Cardiac atrium fibroblast (primary cell): ENCODE measurements at places on chromosomes 1 and 21. TPM values are rescaled to one million over a fixed set of nuclear protein-coding genes. Genes with fewer than 3 reads are reported as not detected.

The TNNT2 gene
- not detected in 2 replicates for total RNA-seq

The IGFN1 gene
- 0.18 TPM in 1 of 2 replicates, not detected in the other for total RNA-seq

The RNU1-2 gene
- not detected in 2 replicates for total RNA-seq

The LIPI gene
- total RNA-seq, result not detected in 2 replicates

The ANGPTL3 gene
- total RNA-seq, result not detected in 2 replicates

The IKBKE gene
- total RNA-seq, result 12.8 and 19.4 TPM in 2 replicates

The RNU1-4 gene
- not detected in 2 replicates for total RNA-seq

The LCE6A gene
- not detected in 2 replicates for total RNA-seq

The DHRS3 gene
- 14.3 and 18.4 TPM in 2 replicates for total RNA-seq

The SH3BGR gene
- 3.6 and 5.3 TPM in 2 replicates for total RNA-seq

The RAP1GAP gene
- total RNA-seq, result 0.36 and 0.49 TPM in 2 replicates

The KCNQ4 gene
- under 0.01 TPM in 1 of 2 replicates, not detected in the other for total RNA-seq

The RIPPLY3 gene
- total RNA-seq, result not detected in 2 replicates

The TRIM17 gene
- under 0.01 TPM in 1 of 2 replicates, not detected in the other for total RNA-seq

The HPCAL4 gene
- total RNA-seq, result under 0.01 TPM in 1 of 2 replicates, not detected in the other

The HCRTR1 gene
- not detected in 2 replicates for total RNA-seq

The ADAMTS5 gene
- 1.1 and 2.1 TPM in 2 replicates for total RNA-seq

The STUM gene
- total RNA-seq, result 0.65 TPM in 1 of 2 replicates, not detected in the other

The LYPD8 gene
- total RNA-seq, result not detected in 2 replicates

The NEK2 gene
- 3.1 and 4.4 TPM in 2 replicates for total RNA-seq

The APCS gene
- not detected in 2 replicates for total RNA-seq

The CFHR1 gene
- total RNA-seq, result 0.81 TPM in 1 of 2 replicates, not detected in the other

The DNAJC6 gene
- total RNA-seq, result 1.1 and 4.7 TPM in 2 replicates

The TMEM269 gene
- total RNA-seq, result not detected in 2 replicates

The MUL1 gene
- total RNA-seq, result 30.3 and 30.8 TPM in 2 replicates

The THEM5 gene
- not detected in 2 replicates for total RNA-seq

The FAM167B gene
- 2.8 TPM in 1 of 2 replicates, not detected in the other for total RNA-seq

The C1orf141 gene
- not detected in 2 replicates for total RNA-seq

The CORT gene
- total RNA-seq, result not detected in 2 replicates

The ADAMTS1 gene
- 163 and 180 TPM in 2 replicates for total RNA-seq

The EVA1B gene
- 209 and 221 TPM in 2 replicates for total RNA-seq

The DESI2 gene
- total RNA-seq, result 35.9 and 42.1 TPM in 2 replicates

The ATP5PO gene
- total RNA-seq, result 171 and 175 TPM in 2 replicates

The DISP1 gene
- 3.4 and 3.6 TPM in 2 replicates for total RNA-seq

The WDR64 gene
- not detected in 2 replicates for total RNA-seq

The CD48 gene
- not detected in 2 replicates for total RNA-seq

The CD164L2 gene
- not detected in 2 replicates for total RNA-seq

The DR1 gene
- 34.5 and 40.2 TPM in 2 replicates for total RNA-seq

The PPM1J gene
- total RNA-seq, result 0.81 and 0.90 TPM in 2 replicates

The TEX38 gene
- not detected in 2 replicates for total RNA-seq

The FCRLB gene
- 0.18 and 1.8 TPM in 2 replicates for total RNA-seq

The FMN2 gene
- 0.32 TPM in 1 of 2 replicates, not detected in the other for total RNA-seq

The TTC34 gene
- not detected in 2 replicates for total RNA-seq

The LMNA gene
- total RNA-seq, result 661 and 681 TPM in 2 replicates

The TMPRSS15 gene
- total RNA-seq, result not detected in 2 replicates

The SLC25A24 gene
- 28.0 and 28.8 TPM in 2 replicates for total RNA-seq

The NVL gene
- 9.9 and 12.5 TPM in 2 replicates for total RNA-seq

The CFAP126 gene
- not detected in 2 replicates for total RNA-seq

The FAM163A gene
- not detected in 2 replicates for total RNA-seq

The CHIA gene
- not detected in 2 replicates for total RNA-seq

The TTC4 gene
- total RNA-seq, result 12.5 and 15.4 TPM in 2 replicates

The ISG15 gene
- total RNA-seq, result 42.6 and 63.2 TPM in 2 replicates

The WNT2B gene
- total RNA-seq, result 0.18 and 1.3 TPM in 2 replicates

The SYDE2 gene
- total RNA-seq, result 1.1 and 1.3 TPM in 2 replicates

The GRIK3 gene
- total RNA-seq, result not detected in 2 replicates

The HRNR gene
- not detected in 2 replicates for total RNA-seq

The PROX1 gene
- total RNA-seq, result 0.16 TPM in 1 of 2 replicates, not detected in the other
